A549 treated with AZD2906 at 1 μM for 4 hours (cell line): ENCODE measurements at places on chromosomes 6 and 20. TPM values are rescaled to one million over a fixed set of nuclear protein-coding genes. Genes with fewer than 3 reads are reported as not detected.

Gene ZC2HC1B
- total RNA-seq: not detected in 5 replicates

Gene ISM1
- total RNA-seq: 0.12 to 0.29 TPM (median 0.16 TPM) in 5 replicates

Gene MYCT1
- 0.05 TPM in 1 of 5 replicates, not detected in the others for total RNA-seq

Gene C20orf204
- total RNA-seq: 0.10 to 0.56 TPM (median 0.41 TPM) in 5 replicates

Gene LY6G5C
- total RNA-seq: 1.2 to 1.7 TPM (median 1.4 TPM) in 5 replicates

Gene SLC22A7
- not detected in 5 replicates for total RNA-seq

Gene GPX5
- total RNA-seq: not detected in 5 replicates

Gene ENPP5
- total RNA-seq: 0.04 TPM in 1 of 5 replicates, not detected in the others

Gene MCHR2
- total RNA-seq: not detected in 5 replicates

Gene CYP21A2
- total RNA-seq: 0.06 TPM in 1 of 5 replicates, not detected in the others

Gene PRSS35
- 0.06 to 0.14 TPM (median 0.06 TPM) in 5 replicates for total RNA-seq

Gene ADGRB3
- not detected in 5 replicates for total RNA-seq
